Foreskin keratinocyte (primary cell): ENCODE measurements at places on chromosomes 11 and 22. TPM values are rescaled to one million over a fixed set of nuclear protein-coding genes. Genes with fewer than 3 reads are reported as not detected.

MMP7 gene
- polyA plus RNA-seq, result 0.07 TPM in 1 of 2 replicates, not detected in the other

ZNF408 gene
- 9.5 and 10.9 TPM in 2 replicates for polyA plus RNA-seq

DTX4 gene
- polyA plus RNA-seq, result 2.3 and 2.7 TPM in 2 replicates

ACCSL gene
- polyA plus RNA-seq, result not detected in 2 replicates

ZNF214 gene
- polyA plus RNA-seq, result 0.56 and 0.73 TPM in 2 replicates

LAMTOR1 gene
- polyA plus RNA-seq, result 207 and 209 TPM in 2 replicates

IGF2 gene
- 0.06 and 0.29 TPM in 2 replicates for polyA plus RNA-seq

IL18 gene
- 67.7 and 79.2 TPM in 2 replicates for polyA plus RNA-seq

MS4A6A gene
- polyA plus RNA-seq, result not detected in 2 replicates

KRTAP5-7 gene
- polyA plus RNA-seq, result not detected in 2 replicates

CRYAB gene
- polyA plus RNA-seq, result 1.0 and 1.2 TPM in 2 replicates

HEPN1 gene
- polyA plus RNA-seq, result not detected in 2 replicates

CABP4 gene
- polyA plus RNA-seq, result not detected in 2 replicates

KIF18A gene
- polyA plus RNA-seq, result 3.3 and 5.1 TPM in 2 replicates

- no peak for DNase-seq
Measured at GRCh38 chr22:36584666-36585065, 55.7 kb upstream of the EIF3D start.

- no peak for DNase-seq
Measured at GRCh38 chr11:19389787-19390303, 149.1 kb upstream of the E2F8 start.

GRCh38 chr11:2762451-2762850 lies 62.7 kb upstream of the KCNQ1OT1 start:
- DNase-seq, result no peak

DNA sequence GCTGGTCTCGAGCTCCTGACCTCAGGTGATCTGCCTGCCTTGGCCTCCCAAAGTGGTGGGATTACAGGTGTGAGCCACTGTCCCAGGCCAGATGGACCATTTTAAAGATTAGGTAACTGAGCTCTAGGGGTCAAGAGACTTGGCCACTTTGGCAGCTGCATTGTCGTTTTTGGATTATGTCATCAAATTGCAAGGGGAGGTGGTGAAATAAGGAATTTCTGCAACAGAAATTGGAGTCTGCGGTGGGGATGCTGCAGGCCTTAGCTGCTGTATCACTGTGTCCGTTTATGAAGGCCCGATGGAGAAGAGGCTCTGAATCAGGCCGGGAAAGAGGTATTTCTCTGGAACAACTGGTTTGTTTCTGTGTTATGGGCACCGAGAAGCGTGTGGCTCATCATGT lies 34.6 kb downstream of the PTPRJ start:
- DNase-seq, result no peak

DNA sequence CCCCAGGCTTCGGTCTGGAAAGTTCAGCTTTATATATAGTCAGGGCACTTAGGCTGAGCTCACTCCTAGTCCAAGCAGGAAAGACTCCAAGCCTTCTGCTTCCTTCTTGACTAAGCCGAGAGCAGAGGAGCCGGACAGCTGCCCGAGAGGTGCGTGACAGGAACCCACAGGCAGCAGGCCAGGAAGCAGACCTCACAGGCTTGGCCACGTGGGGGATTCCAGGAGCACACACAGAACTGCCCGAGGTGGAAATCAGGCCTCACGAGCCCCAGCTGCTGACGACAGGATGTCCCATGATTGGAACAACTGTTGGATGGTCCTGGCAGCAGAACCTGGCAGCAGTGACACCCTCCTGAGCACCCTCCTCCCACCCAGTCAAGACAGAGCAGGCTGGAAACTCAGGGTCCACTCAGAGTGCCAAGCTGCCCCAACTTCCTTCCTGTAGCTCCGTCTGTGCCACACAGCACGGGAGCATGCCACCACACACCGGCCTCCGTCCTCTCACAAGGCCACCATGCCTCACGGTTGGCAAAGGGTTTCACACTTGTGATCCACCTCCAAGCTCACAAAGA lies 5.4 kb downstream of the PLA2G6 start:
- no peak for DNase-seq

DNA sequence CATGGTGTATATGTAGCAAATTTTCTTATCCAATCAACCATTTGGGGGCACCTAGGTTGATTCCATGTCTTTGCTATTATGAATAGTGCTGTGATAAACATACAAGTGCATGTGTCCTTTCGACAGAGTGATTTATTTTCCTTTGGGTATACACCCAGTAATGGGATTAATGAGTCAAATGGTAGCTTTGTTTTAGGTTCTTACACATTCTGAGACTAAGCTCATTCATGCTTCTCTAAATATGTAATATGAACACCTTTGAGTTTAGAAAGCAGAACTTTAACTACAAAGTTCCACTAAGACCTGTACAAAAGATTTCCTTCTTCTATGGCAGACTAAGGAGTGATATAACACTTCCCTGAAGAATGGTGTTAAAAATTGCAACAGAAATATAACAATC lies 627.0 kb downstream of the KCNA4 start:
- no peak for DNase-seq

- no peak for DNase-seq
Measured at GRCh38 chr11:96524475-96524874, 134.7 kb downstream of the JRKL start.

GRCh38 chr22:37827056-37827455 lies 3.9 kb downstream of the GALR3 start:
- no peak for DNase-seq

GRCh38 chr11:11909727-11910126 lies 68.0 kb downstream of the USP47 start:
- no peak for DNase-seq

- no peak for DNase-seq
Measured at GRCh38 chr11:19072464-19072863, 11.9 kb upstream of the MRGPRX2 start.

- no peak for DNase-seq
Measured at GRCh38 chr22:49458708-49459099, 369.0 kb downstream of the BRD1 start.

DNA sequence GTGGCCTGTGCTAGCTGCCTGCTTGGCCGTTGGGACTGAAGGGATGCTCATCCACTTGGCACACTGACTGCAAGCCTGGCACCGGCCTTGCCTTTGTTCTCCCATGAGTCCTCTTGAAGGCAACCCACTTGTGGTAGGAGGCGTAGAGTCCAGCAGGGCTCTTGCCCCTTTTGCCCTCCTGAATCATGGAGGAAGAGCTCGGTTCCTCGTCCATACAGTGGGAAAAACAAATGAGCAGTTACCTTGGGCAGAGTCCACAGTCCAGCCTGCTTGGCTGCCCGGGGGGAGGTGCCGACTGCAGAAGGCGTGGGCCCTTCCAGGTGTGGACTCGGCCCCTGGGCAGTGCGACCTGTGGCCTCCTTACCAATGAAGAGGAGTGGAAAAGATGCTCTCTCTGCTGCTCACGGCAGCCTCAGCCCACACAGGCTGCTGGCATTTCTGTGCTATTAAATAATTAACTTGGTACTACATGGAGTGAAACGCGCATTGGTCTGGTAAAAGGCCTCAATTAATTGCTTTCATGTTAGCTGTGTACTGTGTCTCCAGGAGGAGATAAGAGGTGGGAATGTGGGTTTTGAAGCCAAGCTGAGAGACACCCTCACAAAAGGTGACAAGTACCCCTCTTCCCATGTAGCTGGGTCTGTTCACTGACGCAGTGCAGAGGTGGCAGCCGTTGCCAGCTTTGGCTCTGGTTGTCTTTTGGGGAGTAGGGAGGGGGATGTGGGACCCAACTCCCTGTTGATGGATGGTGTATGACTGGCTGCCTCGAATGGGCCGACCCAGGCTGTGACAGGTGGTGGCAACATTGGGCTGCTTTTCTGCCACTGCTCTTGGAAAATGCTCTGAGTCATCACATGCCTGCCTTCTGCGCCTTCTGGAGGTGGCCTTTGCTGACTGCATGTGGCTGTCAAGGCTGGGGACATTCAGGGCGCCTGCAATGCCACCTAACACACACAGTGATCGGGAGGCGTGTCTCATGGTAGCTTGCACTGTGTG lies 26.8 kb upstream of the B3GAT1 start:
- no peak for DNase-seq

GRCh38 chr22:32364210-32364609 lies 6.5 kb downstream of the RFPL3 start:
- DNase-seq, result no peak

DNA sequence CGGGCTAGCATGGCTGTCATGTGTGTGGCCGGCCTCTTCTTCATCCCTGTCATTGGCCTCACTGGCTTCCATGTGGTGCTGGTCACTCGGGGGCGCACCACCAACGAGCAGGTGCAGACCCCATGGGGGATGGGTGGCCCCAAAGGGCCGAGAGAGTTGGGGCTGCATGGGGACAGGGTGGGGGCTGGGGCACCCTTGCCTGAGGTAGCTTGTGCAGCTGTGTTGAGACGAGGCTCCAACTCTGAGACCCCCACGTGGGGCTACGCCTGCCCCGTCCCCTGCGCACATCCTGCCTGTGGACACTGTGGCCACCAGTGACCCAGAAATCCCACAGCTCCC lies 8.5 kb downstream of the ZDHHC8 start:
- DNase-seq, result no peak

GRCh38 chr11:64347193-64347867 lies 7.3 kb downstream of the CCDC88B start:
- DNase-seq, result peak; percentile 56

- DNase-seq, result no peak
Measured at GRCh38 chr11:122150216-122151124, 34.5 kb upstream of the BLID start.

DNA sequence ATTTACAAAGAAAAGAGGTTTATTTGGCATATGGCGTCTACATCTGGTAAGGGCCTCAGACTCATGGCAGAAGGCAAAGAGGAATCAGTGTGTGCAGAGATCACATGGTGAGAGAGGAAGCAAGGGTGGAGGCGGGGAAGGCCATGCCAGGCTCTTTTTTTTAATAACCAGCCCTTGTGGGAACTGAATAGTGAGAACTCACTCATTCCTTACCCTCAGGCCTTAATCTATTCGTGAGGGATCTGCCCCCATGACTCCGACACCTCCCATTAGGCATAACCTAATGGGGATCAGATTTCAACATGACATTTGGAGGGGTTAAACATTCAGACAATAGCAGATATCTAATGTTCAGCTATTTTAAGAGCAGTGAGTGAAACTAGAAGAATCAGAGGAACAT lies 55.7 kb downstream of the ATM start:
- no peak for DNase-seq

DNA sequence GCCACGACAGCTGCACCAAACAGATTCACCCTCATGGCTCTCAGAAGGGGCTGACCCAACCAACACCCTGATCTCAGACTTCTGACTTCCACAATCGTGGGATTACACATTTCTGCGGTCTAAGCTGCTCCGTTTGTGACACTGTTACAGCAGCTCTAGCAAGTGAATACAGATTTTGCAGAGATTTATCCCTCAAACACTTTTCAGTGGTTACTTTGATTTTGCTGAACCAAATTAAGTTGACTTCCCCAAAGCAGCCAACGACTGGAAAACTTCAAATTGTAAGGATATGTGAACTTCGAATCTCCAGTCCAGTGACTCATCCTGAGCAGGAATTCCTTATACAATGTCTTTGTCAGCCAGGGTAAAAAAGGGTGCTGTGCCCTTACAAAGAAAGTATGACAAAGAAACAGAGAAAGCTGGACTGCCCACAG lies 14.8 kb upstream of the INCENP start:
- DNase-seq, result peak; percentile 49

DNA sequence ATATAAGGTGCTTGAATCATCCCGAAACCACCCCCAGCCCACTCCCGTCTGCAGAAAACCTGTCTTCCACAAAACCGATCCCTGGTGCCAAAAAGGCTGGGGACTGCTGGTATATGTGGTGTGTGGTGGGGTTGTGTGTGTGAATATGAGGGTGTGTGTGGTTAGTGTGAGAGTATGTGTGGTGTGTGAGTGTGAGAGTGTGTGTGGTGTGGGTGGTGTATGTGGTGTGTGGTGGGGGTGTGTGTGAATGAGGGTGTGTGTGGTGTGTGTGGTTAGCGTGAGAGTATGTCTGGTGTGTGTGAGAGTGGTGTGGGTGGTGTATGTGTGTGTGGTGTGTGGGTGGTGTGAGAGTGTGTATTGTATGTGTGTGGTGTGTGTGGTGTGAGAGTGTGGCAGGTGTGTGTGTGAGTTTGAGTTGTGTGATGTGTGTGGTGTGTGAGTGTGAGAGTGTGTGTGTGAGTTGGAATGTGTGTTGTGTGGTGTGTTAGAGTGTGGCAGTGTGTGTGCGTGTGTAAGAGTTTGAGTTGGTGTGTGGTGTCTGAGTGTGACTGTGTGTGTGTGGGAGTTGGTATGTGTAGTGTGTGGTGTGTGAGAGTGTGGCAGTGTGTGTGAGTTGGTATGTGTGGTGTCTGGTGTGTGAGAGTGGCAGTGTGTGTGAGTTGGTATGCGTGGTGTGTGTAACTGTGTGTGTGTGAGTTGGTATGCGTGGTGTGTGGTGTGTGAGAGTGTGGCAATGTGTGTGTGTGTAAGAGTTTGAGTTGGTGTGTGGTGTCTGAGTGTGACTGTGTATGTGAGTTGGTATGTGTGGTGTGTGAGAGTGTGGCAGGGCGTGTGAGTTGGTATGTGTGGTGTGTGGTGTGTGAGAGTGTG lies 6.5 kb downstream of the UPK3A start:
- no peak for DNase-seq

DNA sequence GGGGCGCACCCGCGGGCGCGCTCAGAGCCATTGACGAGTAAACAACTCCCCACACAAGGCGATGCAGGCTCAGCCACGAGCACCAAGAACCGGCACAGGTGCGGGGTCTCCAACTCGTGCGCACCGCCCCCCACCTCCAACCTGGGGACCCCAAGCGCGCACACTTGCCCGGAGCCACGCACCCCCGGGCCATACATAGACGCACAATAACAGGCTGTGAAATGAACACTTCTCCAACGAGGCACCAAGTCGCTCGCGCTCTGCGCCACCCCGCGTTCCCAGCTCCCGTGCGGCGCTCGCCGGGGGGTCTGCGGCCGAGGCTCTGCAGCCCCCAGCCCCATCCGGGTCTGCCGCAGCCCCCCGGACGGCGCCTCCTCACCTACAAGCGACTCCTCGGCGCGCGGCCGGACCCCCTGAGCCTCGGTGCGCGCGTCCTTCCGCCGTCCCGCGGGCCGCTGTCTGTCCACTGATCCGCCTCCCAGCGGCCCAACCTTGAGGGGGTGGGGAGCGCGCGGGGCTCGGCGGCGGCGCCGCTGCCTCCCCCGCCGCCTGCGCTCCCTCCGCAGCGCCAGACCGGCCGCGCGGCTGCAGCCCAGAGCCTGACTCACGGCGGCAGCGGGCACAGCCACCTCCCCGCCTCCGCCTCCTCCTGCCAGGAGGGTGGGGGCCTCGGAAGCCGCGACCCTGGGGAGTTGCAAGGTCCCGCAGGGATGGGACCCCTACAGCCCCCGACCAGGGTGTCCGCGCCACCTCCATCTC lies 1.6 kb downstream of the IFITM10 start:
- DNase-seq, result no peak

- DNase-seq, result no peak
Measured at GRCh38 chr11:47296045-47296444, 26.1 kb downstream of the MADD start.
